Type B pancreatic cell (in vitro differentiated cells): ENCODE measurements at places on chromosomes 12 and 14.

GRCh38 chr14:95138876-95139275 is 18.5 kb downstream of the DICER1 start:
- peaks cover 38% of the 10 kb centered on the region for H3K4me1 ChIP-seq
- no peaks in the 10 kb centered on the region for H3K27me3 ChIP-seq
- H3K36me3 ChIP-seq, result peaks cover 12% of the 10 kb centered on the region

GRCh38 chr14:52080158-52080800 is 11.4 kb upstream of the NID2 start:
- no peak overlapping the region for H3K4me3 ChIP-seq
- no peaks in the 10 kb centered on the region for H3K36me3 ChIP-seq
- H3K4me1 ChIP-seq, result peaks cover 29% of the 10 kb centered on the region
- no peak for DNase-seq

GRCh38 chr12:77202457-77203060 is 137.2 kb upstream of the E2F7 start:
- H3K27me3 ChIP-seq, result no peaks in the 10 kb centered on the region
- H3K36me3 ChIP-seq, result no peaks in the 10 kb centered on the region
- DNase-seq, result no peak
- no peak overlapping the region for H3K27ac ChIP-seq
- no peaks in the 10 kb centered on the region for H3K4me1 ChIP-seq
- no peak overlapping the region for H3K4me3 ChIP-seq

GRCh38 chr14:50798048-50798421 is 32.9 kb downstream of the NIN start:
- H3K4me1 ChIP-seq, result peaks cover 42% of the 10 kb centered on the region
- peaks cover 25% of the 10 kb centered on the region for H3K36me3 ChIP-seq
